ENCODE measurements at places on chromosomes 5 and 9.

DNA sequence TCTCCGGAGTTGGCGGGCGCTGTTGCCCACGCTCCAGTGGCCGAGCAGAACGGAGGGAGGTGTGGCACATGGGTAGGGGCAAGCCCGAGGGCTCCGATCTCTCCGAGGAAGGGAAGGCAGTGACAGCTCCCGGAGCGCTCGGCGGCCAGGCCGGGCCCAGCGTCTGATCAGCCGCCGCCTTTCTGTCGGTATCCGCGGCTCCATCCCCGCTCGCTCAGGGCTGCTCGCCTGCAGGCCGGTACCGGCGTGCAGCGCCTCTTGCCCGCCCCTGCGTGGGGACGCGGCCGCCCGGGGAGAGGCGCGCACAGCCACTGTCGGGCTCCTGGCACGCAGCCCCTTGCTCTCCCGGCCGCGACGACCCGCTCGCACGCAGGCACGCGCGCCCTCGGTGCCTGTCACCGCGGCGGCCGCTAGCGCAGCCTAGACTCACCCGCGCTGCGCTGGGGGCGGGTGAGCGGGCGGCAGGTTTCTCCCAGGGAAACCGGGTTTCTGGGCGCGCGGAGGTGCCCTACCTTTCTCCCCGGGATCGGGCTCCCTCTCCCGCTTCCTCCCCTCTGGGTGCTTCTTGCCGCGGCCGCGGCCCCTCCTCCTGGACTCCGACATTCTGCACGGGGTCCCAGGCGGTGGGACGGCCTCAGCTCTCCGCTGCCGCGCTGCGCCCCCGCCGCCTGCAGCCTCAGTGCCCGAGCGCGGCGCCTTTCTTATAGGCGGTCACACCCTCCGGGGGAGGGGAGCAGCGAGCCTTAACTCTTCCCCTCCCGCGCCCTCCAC lies 108.4 kb downstream of the PSD2 start:
- DNase-seq = no peak

- no peak for DNase-seq
Measured at GRCh38 chr9:7935681-7936080, 136.1 kb upstream of the DMAC1 start.

DNA sequence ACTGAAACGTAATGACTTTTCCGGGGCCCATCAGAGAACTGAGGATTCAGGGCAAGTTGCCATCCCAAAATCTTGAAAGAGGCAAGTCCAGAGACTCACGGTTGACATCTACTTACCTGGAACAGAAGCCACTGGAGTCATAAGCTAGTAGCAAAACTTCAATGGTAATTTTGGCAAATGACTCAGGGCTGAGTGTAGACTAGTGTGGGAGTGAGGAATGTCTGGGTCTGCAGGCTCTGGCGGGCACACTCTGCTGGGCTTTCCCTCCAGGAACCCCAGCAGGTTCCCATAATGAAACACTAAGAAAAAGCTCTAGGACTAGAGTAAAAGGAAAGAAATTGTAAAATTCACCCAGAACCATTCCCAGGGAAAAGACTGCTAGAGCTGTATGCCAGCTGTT lies 122.9 kb upstream of the NFIL3 start:
- no peak for DNase-seq

DNA sequence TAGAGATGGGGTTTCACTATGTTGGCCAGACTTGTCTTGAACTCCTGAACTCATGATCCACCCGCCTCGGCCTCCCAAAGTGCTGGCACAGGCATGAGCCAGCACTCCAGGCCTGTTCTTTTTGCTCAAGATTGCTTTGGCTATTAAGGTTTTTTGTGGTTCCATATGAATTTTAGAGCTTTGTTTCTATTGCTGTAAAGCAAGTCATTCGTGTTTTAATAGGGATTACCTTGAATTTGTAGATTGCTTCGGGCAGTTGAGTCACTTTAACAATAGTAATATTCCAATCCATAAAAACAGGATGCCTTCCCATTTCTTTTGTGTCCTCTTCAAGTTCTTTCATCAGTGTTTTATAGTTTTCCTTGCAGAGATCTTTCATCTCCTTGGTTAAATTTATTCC lies 22.1 kb downstream of the C6 start:
- no peak for DNase-seq

GRCh38 chr9:136339173-136339957 lies 12.0 kb downstream of the GPSM1 start:
- no peak for DNase-seq

DNA sequence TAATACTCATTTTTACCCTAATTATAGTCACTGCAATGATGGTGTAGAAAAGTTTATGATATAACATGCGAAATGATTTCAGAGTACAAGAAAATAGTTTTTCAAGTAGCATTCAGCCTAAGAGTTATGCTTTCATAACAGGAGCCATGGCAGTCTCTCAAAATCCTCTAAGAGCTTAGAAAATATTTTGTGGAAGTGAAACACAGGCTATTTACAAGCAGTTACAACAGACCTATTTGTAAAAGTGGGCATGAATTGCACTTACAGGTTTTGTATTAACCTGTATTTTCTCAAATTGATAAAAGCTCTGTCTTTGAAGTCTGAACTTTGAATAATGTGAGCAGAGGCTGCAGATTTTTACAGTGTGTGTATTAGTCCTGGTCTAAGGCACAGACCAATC lies 523.3 kb downstream of the LRRC70 start:
- no peak for DNase-seq

GRCh38 chr5:33772380-33772897 lies 119.4 kb downstream of the ADAMTS12 start:
- no peak for DNase-seq

DNA sequence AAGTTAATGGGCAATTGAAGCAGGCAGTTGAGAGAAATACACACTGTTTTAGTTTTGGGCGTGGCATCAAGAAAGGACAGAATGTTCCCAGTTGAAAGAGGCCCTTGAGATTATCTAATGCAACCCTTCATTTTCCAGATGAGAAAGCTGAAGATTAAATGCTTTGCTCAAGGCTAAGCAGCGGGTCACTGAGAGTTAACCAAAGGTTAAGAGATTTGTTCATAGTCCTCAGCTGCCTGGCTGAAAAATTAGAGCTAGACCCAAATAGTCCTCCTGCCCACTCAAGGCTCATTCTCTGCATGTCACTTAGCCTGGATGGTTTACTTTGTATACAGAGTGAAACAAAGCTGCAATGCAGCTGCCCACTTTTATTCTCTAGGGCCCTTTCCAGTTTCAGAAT lies 46.7 kb upstream of the MAMDC2 start:
- DNase-seq = no peak

- no peak for DNase-seq
Measured at GRCh38 chr9:99375481-99375880, 153.4 kb downstream of the SEC61B start.

DNA sequence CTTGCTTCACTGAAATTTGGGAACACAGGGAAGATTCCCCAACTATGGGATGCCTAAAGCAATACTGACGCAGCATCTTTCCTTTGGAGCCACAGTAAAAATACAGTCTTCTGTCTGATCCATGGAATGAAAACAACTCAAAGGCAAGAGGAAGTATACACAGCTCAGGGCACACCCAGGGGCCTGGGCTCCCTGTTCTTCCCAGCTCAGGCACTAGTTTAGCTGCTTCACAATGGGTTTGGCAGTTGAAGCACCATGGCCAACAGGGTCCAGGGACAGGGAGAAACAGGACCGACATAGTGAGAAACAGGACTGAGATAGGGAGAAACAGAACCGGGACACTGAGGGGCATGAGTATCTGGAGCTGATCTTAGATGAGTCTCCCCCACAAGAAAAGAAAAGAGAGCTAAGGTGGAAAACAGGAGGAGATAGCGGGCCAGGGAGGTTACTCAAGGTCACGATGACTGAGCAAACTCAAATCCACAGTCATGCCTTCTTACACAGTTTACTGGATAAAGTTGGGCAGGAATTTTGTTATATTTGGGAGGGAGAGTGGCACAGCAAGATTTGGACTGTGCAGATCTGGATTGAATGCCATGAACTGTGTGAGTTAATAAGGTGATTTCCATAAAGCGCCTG lies 198.8 kb downstream of the SMARCA2 start:
- no peak for DNase-seq

DNA sequence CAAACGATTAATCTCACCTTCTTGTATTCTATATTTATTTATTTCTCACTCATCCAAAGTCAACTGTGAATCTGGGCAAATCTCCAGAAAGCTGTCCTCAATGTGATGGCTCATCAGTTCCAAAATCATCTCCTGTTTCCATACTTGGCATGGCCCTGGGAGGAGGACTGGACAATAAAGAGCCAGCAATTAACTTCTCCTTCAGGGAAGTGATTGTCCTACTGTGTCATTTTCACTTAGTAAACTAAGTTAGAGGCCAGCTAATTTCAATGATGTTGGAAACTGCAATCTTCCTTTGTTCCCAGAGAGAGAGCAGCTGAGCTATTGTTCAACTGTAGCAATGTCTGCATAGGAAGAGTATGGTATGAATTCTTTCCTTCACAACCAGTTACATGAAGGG lies 17.5 kb downstream of the CDH12 start:
- DNase-seq = no peak

All from stimulated activated CD4-positive, alpha-beta T cell treated with anti-CD3 and anti-CD28 coated beads, Interleukin-1b, Interleukin-23, amount 100 ng/mL, for 1 hour (primary cell).